WTC11 (cell line): ENCODE measurements at places on chromosomes 7 and 10. TPM values are rescaled to one million over a fixed set of nuclear protein-coding genes. Genes with fewer than 3 reads are reported as not detected.

DNA sequence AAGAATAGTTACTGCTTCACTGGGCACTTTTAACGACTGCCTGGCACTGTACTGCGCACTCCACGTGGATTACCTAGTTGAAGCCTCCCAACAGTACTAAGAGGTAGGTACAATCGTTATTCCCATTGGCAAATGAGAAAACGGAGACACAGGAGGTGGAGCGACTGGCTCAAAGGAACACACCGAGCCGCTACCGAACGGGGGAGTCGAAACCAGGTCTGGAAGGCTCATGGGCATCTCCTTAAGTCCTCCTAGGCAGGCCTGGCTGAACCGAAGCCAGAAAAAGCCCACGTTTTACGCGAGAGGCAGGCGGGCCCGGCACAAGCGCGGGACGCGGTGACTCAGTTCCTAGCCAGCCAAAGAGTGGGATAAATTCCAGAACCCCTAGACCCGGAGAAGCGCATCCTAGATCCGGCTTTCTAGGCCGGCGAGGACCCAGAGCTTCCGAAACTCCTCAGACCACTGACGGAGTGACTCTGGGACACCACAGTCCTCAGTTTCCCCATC lies 472 bp downstream of the PDAP1 start:
- DNase-seq, result no peak

DNA sequence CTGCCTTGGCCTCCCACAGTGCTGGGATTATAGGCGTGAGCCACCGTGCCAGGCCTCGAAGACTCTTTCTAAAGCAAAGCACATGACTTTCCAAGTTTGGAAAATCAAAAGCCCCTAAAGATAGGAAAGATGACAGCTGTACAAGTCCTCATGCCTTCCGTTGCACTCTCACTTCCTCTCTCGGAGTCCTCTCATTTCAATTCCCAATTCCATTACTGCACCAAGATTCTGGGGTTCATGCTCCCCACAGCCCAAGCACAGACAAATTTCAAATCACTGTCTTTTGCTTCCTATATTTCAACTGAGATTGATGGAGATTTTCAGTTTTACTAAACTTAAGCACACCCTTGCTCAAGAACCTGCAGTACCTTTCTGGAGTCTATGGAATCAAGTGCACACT lies 10.9 kb upstream of the PLAU start:
- DNase-seq, result no peak

DNA sequence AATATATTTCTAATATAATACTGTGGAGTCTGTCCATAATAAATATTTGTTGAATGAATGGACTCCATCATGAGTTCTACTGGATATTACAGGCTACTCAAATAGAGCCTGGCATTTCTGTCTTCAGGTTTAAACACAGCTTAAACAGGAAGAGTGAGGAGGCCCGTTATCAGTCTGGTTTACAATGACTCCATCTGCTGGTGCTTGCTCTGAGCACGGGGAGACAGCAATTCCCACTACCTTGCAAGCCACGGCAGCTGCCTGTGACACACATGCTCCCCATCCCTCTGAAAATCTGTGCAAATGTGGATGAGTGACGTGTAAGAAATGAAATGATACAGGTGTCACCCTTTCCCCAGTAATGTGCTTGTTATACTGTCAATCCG lies 293.5 kb upstream of the IMMP2L start:
- no peak for DNase-seq

GRCh38 chr10:70683601-70683934 lies 11.3 kb downstream of the ADAMTS14 start:
- DNase-seq, result no peak

DNA sequence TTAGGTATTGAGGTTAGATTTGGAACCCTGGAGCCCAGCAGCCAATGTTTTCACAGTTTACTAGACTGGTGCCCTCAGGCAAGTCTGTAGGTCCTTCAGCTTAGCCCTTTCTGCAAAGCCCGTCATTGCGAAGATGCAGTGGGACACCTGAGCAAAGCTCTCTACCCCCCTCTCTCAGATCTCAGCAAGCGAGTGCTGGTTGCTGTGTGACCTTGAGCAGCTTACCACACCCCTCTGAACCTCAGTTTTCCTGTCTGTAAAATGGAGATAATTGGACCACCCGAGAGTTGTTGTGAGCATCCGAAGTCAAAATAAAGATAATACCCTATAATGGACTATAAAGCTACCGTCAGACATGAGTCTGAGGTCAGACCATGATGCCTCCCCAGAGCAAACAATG lies 3.7 kb downstream of the NPC1L1 start:
- no peak for DNase-seq

GRCh38 chr7:33807779-33808482 lies 97.4 kb upstream of the BMPER start:
- peak; percentile 81 for DNase-seq

DNA sequence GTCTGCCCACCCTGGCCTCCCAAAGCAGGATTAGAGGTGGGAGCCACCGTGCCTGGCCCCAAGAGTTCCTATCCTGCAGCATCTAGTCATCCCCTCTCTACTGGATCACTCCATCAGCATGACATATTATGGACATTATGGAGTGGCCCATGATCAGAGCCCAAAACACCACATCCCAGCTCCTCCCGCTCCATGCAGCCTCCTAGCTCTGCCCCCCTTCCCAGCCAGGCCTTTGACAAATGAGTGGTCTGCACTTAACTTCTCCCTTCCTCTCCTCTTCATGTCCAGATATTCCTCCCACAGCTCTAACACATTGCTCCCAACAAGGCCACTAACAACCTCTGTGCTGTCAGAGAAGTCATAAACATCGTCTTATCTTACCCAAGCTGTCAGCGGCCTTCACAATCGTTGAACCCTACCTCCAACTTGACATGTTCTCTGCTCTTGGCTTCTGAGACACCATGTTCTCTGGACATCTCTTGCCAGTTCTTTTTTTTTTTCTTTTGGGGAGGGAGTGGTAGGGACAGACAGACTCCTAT lies 187.6 kb downstream of the NSUN6 start:
- DNase-seq, result no peak

- peak; percentile 85 for DNase-seq
Measured at GRCh38 chr7:100489824-100490223, 6.1 kb downstream of the NYAP1 start.

DNA sequence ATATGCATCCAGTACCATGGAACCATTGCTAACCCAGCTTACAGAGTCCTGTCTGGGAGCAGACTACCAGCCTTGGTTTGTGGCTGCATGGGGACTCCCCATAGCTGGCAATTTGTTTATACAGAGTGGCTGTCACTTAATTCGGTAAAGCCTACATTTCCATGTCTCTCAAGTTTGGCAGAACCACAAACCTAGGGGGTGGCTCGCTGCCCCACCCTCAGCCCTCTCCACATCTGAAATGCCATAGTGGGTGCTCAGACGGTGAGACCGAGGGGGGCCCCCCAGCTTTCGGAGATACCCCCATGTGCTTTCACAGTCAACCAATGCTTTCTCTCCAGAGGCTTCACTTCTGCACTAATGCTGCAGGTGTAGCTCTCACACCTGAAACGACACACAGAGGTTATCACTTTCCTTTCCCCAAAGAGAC lies 75.5 kb upstream of the KAT6B start:
- DNase-seq, result no peak

DNA sequence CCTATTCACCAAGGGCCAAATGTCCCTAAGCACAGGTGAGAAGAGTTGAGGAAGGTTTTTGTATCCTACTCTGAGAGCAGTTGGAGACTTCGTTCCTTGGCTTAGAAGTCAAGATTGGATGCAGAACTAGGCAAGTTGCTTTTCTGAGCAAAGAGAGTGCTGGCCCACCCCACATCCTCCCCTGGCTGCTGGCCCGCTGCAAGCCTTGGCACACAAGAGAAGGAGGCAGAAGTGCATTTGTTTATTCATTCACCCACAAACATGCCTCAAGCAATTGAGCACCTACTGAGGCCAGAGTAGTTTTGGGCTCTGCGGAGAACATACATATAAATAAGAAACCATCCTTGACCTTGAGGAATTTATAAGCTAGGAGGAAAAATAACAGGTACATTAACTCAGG lies 318.9 kb downstream of the KCNMA1 start:
- no peak for DNase-seq

DNA sequence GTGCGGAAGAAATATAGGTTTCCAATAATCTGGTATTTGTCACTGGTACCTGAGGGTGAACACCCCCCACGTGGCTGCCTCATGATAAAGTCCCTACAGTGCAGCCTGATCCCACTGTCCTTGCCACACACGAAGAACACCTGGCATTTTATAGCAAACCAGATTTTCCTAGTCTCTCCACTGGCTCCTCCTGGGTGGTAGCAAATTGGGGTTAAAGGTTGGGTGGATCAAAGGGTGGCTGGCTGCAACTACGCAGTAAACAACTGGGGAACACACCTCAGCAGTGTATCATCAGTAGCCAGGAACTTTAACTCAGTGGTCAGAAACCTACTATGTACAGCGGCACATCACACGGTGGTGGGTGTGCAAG lies 10.3 kb downstream of the SEPHS1 start:
- no peak for DNase-seq

DNA sequence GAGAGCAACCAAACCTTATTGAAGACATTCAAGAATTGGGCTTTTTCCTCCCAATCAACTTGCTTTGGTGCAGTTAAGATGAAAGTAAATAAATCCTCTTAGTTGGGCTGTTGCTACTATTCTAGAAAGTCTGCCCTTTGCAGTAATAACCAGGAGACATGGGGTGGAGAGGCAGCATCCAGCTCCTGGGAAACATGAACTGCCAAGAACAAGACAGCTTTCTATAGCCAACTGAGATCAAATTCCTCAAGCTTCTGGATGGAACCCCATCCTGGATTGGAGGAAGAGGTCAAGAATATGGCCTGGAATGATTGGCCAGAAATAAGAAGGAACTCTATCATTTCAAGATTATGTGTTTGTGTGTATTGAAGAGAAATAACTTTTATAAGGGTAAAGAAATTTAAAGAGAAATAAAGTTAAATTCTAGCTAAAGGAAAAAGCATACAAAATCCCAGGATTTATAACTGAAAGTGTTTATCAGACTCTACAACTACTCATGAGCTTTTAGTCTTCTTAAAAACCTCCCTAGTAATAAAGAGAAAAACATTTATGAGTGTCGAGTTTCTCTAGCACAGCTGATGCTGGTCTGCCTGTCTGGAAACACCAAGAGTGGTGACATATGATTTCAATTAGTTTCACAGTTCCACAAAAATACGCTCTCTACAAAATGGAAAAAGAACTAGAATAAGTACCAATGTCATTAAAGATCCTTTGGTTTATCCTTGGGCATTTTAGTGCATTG lies 70.1 kb upstream of the COL1A2 start:
- DNase-seq, result no peak

GRCh38 chr10:23067939-23068775 lies 27.2 kb upstream of the MSRB2 start:
- DNase-seq, result peak; percentile 76

- DNase-seq, result no peak
Measured at GRCh38 chr10:60107308-60107976, 201.1 kb upstream of the CCDC6 start.

DNA sequence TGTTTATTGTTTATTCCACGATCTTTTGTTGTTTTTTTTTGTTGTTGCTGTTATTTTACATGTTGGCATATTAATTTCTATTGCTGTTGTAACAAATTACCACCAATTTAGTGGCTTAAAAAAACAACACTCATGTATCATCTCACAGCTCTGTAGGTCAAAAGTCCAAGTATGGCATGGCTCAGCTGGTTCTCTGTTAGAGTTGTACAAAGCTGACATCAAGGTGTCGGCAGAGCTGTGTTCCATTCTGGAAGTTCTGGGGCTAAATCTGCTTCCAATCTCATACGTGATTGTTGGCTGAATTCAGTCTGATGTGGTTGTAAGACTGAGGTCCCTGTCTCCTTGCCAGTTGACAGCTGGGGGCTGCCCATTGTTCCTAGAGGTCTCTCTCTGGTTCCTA lies 60.2 kb upstream of the FAM133B start:
- no peak for DNase-seq

DNA sequence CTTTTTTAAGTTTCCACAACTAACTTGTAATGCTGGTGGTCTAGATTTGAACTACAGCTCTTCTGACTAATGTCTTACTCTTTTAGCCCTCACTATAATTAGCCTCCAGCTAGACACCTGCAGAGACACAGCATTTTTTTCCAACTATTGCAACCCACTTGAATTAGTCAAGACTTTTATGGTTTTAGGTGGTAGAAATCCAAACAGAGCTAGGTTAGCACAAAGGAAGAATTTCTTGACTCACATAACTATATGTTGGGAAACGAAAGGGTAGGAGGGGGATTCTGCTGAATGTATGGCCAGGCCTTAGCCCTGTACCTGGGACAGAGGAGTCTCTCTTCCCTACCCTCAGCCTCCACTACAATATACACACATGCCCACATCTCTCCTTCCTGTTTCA lies 586.1 kb downstream of the INHBA start:
- DNase-seq, result no peak

DNA sequence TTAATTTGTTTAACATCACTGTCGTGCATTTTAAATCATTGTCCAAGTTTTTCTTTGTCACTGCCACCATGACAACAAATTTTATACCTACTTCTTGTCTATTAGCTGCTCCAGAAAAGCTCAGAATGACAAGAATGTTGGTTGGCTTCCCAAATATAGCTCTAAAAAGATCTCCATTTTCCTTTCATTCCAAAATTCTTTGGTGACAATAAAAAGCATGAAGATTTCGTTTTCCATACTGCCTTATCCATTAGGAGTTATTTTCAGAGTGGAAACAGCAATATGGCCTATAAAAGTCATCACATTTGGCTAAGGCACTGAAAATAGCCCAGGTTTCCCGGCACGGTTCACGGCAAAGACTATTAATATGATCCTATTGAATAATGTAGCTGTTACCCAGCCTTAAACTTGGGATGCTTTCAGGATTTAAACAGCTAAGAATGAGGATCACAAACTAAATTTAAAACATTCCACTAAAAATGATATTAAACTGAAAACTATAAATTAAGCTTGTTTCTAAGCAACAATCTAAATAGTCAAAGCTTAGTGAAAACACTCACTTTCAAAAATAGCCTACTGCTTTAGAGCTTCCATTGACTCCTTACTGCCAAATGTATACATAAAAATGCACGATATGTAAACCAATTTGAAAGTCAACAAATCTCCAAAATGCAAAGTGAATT lies 2.7 kb downstream of the CTTNBP2 start:
- no peak for DNase-seq

DNA sequence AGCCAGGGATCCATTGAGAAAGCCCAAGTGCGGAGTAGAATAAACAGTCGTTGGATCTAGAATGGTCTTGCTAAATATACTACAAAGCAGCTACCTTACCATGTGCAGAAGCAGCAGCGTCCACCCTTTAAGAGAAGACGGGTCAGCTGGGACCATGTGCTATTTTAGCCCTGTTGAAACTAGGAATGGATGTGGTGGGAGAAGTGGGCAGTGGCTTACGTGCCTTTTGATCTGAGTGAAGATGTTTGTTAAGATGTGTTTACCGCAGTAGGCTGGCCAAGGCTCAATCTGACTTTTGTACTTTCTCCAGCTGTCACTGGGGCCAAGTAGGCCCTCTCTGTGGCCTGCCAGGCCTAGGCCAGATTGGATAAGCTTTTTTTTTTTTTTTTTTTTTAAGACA lies 9.2 kb downstream of the HABP2 start:
- DNase-seq, result no peak

AP1S1 gene
- 60.7 to 80.0 TPM (median 78.2 TPM) in 3 replicates for total RNA-seq

VSIR gene
- 0.74 to 1.3 TPM (median 0.78 TPM) in 3 replicates for total RNA-seq

ATG9B gene
- total RNA-seq, result 2.4 to 3.8 TPM (median 2.4 TPM) in 3 replicates

RBP3 gene
- not detected in 3 replicates for total RNA-seq

FOXI2 gene
- total RNA-seq, result 1.2 to 1.7 TPM (median 1.4 TPM) in 3 replicates

SPDYE5 gene
- total RNA-seq, result not detected in 3 replicates

PTF1A gene
- 0.11 TPM in 1 of 3 replicates, not detected in the others for total RNA-seq

CDNF gene
- total RNA-seq, result 0.27 to 1.4 TPM (median 0.41 TPM) in 3 replicates

DMBT1 gene
- total RNA-seq, result 0.09 to 0.18 TPM (median 0.13 TPM) in 3 replicates
